A549 treated with GW870086 at 1 μM for 4 hours (cell line): ENCODE measurements at places on chromosomes 6 and 20. TPM values are rescaled to one million over a fixed set of nuclear protein-coding genes. Genes with fewer than 3 reads are reported as not detected.

KHDRBS2 gene
- not detected in 5 replicates for total RNA-seq

IL22RA2 gene
- not detected in 5 replicates for total RNA-seq

RIMS4 gene
- 1.3 to 2.0 TPM (median 1.6 TPM) in 5 replicates for total RNA-seq

DOK5 gene
- not detected in 5 replicates for total RNA-seq

HSD17B8 gene
- total RNA-seq: 12.3 to 16.6 TPM (median 15.5 TPM) in 5 replicates

FOXP4 gene
- 17.9 to 26.6 TPM (median 24.2 TPM) in 5 replicates for total RNA-seq

ZC2HC1B gene
- total RNA-seq: not detected in 5 replicates

GUCA1A gene
- not detected in 5 replicates for total RNA-seq

RANBP9 gene
- 10.9 to 14.1 TPM (median 13.5 TPM) in 5 replicates for total RNA-seq

PRKN gene
- total RNA-seq: 0.16 TPM in 1 of 5 replicates, not detected in the others

GABRR1 gene
- total RNA-seq: not detected in 5 replicates
